ENCODE measurements at places on chromosomes 5 and 9. TPM values are rescaled to one million over a fixed set of nuclear protein-coding genes. Genes with fewer than 3 reads are reported as not detected.

DNA sequence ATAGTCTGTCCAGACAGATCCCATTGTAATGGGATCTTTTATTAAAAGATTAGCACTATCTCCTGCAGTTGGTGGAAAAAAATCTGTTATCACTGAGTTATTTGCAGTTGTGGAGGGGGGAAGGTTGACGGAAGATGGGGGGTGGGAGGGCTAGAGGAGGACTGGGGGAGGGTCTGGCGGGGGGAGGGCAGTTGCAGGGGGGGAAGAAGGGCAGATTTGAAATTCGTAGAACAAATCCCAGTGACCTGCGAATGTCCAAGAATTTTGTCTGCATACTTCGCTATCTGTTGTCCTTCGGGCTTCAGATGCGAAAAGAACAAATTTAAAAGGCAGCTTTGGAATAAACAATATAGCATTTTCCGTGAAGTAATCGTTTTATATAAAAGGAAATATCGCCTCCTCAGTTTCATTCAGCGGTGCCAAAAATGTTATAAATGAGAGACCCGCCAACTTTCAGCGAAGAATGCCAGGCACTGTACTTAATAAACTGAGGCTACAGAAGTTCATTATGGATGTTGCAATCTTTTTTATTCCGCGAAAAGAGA, 1.3 kb upstream of the FST start:
- no peak for DNase-seq

- no peak for DNase-seq
Observed at GRCh38 chr9:7892975-7893374, 93.4 kb upstream of the DMAC1 start.

- DNase-seq: no peak
Observed at GRCh38 chr5:102666164-102666946, 88.8 kb upstream of the PAM start.

DNA sequence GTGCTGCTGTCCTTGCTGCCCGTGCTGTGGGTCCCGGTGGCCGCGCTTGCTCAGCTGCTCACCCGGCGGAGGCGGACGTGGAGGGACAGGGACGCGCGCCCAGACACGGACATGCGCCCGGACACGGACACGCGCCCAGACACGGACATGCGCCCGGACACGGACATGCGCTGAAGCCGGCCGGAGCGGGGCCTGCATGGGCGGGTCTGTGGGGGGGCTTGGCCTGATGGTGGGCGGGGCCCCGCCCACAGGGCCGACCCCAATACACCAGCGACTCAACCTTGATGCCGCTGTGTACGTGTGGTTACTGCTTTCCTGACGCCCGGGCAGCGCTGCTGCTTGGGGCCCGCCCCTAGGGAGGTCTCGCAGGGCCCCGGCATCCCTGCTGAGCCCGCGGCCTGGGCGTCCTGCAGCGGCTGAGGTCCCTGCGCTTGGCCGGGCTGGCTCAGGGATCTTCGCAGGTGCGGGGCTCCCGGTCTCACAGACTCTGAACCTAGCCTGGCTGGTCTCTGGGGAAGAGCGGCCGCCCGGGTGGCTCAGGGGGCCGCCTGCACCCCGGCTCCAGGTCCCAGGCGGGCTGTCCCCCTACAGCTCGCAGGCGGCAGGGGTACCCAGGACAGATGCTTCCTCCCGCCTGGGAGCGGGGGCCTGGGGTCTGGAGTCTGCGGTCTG, 20.9 kb downstream of the SLC6A18 start:
- no peak for DNase-seq

Gene NR3C1
- total RNA-seq: 22.5 TPM

Gene ADAMTSL2
- total RNA-seq: not detected

Gene FAXDC2
- not detected for total RNA-seq

Measured in NCI-H460 (cell line).